ENCODE measurements at places on chromosomes 1 and 21.

- DNase-seq: no peak
Observed at GRCh38 chr1:201606623-201607022, 67.7 kb downstream of the NAV1 start.

GRCh38 chr1:21212126-21212525 is 35.4 kb upstream of the EIF4G3 start:
- DNase-seq: no peak

- no peak for DNase-seq
Observed at GRCh38 chr1:94971491-94971924, 44.6 kb upstream of the CNN3 start.

- no peak for DNase-seq
Observed at GRCh38 chr1:68107771-68108170, 57.3 kb upstream of the DIRAS3 start.

GRCh38 chr1:69613414-69613813 is 45.7 kb downstream of the LRRC7 start:
- no peak for DNase-seq

GRCh38 chr1:204127597-204128242 is 24.1 kb downstream of the ETNK2 start:
- DNase-seq: peak; percentile 39

GRCh38 chr1:231719485-231720183 is 93.0 kb downstream of the DISC1 start:
- DNase-seq: no peak

- no peak for DNase-seq
Observed at GRCh38 chr1:210586771-210587170, 258.1 kb downstream of the HHAT start.

GRCh38 chr1:192529031-192529755 is 46.4 kb upstream of the RGS1 start:
- DNase-seq: no peak

- DNase-seq: no peak
Observed at GRCh38 chr21:45294509-45295291, 7.0 kb upstream of the POFUT2 start.

GRCh38 chr1:208909011-208909984 is 665.1 kb upstream of the PLXNA2 start:
- no peak for DNase-seq

- DNase-seq: no peak
Observed at GRCh38 chr1:241440904-241441303, 78.7 kb downstream of the FH start.

DNA sequence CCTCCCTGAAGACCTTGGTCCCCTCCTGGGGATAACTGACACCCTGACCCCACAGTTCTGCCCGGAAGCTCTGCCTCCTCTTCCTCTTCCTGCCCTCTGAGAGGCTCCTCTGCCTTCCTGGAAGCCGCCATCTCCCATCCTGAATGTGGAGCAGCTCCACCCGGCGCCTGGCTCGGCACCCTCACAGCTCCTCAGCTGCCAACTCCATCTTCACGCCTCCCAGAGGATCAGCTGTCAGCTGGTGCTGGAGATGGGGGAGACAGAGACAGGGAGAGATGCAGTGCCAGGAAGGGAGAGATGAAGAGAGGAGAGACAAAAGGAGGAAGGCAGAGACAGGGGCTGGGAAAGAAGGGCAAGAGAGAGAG is 210.4 kb upstream of the CSF3R start:
- no peak for DNase-seq

- DNase-seq: no peak
Observed at GRCh38 chr1:151967091-151967490, 26.6 kb downstream of the S100A10 start.

- no peak for DNase-seq
Observed at GRCh38 chr1:202798260-202798659, 10.0 kb downstream of the KDM5B start.

DNA sequence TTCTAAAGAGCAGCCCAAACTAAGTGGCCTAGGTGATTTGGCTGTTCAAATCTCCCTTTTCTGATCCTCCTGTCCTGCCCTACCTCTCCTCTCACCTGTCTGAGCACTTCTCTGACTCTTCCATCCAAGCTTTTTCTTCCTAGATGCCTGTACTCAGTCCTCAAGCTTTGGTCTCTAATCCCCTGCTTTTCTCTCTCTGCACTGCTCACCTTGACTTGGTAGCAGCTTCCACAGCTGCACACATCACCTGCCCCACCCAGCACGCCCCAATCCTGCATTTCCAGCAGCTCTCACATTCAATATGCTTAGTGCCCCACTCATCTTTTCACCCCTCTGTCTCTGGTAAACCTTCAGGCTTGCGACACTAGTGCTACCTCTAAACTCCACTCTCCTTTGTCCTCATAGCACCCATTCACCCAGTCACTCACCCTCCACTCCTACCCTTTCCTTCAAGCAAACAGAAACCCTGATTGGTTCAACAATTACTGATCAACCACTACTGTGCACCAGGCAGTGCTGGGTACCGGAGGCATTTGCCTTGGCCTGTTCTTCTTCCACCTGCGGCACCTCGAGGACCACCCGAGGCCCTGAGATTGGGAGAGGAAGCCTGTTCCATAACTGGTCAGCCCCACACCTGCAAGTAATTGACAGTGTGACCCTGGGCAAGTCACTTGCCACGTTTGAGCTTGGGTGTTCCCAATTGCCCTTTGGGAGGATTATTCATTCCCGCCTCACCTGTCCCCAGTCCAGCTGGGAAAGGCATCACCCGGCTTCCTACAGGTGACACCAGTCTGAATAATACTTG is 136.1 kb upstream of the EDN2 start:
- DNase-seq: no peak

GRCh38 chr1:100361511-100362089 is 9.3 kb downstream of the CDC14A start:
- no peak for DNase-seq

DNA sequence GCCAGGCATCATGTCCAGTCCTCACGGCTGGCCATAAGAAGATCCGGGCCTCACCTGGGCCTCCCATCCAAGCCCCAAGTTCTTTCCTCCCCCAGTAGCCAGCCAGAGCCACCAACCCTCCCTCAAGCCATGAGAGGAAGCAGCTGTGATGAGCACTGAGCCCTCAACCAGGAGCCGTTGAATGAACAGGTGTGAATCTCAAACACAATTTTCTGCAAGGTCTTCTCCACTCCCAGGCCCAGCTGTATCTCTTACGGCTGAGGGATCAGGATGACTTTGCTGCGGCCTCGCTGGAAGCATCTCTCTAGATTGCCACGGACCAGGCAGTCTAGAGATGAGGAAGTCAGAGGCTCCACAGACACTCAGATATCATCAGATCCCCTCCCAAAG is 9.8 kb upstream of the CLDN14 start:
- no peak for DNase-seq

DNA sequence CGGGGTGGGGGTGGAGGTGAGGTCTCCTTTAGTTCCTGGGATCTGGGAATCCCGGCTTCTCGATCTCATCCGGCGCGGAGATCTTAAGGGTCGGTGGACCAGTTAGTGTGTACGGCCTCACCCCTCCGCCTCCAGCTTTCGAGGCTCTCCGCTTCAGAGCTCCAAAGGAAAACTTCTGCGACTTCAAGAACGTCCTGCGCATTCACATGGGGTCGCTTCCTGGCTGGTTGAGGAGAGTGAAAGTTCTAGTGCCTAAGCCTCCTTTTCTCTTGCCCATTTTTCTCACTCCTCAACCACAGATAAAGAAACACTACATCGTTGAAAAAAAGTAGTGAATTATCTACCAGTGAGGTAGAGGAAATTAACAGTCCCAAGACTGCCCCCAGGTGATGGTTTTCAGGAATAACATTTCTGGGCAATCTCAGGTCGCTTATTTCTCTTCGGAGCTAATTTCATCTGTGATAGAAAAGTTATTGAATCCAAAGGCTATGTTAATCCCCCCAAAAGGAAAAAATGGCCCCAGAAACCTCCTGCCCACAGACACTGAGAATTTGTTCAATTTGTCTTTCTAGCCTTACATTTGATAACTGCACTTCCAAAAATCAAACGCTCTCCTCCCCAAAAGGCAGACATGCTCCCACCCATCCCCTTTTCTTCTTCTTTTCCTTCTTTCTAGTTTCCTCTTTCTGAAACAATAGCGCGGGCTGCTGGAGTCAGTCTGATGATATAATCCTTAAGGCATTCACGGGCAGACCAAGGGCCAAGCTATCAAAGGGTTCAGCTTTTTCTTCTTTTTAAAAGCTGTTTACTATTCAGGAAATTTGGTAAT is 20.6 kb upstream of the TBX15 start:
- no peak for DNase-seq

DNA sequence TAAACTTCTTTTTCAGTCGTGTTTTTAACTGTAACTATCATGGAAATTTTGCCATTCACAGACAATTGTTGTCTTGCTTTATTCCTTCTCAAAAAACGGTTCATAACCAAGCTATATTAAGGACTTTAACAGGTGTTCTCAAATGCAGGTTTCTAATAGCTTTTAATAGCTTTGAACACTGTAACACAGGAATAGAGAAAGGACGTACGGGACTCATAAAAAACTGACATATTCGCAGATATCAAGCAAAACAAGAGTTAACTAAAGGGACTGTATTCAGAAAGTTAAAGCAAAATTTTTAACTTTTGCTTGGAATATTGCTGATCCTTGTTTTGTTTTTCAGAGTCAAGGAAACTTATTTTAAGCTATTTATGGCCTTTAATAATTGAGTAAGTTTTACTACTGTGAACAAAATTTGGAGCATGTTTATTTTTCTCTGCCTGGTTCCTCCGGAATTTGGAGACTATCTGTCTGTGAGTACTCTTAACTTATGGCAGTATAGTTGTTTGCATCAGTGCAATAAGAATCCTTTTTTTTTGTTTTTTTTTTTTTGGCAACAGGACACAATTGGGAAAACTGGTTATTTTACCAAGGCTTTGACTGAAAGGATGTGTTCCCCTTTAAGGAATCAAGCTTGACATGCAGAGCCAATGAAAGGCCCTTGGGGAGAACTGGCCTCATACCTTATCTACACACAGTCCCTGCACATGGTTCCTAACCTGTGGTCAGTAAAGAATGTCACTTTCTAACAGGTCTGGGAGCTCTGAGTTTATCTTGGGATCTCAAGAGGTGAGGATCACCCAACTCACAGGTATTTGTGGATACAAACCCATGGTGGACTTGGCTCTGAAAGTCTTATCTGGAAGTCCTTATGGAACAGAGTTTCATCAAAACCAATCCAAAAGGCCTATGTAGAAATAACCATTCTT is 5.8 kb upstream of the CD46 start:
- DNase-seq: no peak

GRCh38 chr1:15098176-15099125 is 55.1 kb upstream of the TMEM51 start:
- no peak for DNase-seq

DNA sequence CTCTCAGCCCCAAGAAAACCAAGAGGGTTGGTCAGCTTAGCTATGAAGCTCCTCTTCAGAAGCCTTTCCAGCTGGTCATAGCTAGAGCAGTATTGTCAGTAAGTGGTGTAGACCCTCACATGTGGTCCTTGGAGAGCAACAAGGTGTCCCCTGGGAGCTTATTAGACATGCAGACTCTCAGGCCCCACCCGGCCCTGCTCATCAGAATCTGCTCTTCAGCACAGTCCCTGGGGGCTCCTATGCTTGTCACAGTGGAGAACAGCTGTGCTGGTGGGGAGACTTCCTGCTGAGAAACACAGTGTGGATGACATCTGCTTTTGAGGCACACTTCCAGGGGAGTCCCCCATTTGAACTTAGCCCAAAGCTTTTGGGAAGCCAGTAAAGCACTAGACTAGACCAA is 21.9 kb upstream of the NEK2 start:
- no peak for DNase-seq

- no peak for DNase-seq
Observed at GRCh38 chr1:236103059-236103458, 38.2 kb upstream of the NID1 start.
